A549 (cell line): ENCODE measurements at places on chromosomes 11 and 22.

DNA sequence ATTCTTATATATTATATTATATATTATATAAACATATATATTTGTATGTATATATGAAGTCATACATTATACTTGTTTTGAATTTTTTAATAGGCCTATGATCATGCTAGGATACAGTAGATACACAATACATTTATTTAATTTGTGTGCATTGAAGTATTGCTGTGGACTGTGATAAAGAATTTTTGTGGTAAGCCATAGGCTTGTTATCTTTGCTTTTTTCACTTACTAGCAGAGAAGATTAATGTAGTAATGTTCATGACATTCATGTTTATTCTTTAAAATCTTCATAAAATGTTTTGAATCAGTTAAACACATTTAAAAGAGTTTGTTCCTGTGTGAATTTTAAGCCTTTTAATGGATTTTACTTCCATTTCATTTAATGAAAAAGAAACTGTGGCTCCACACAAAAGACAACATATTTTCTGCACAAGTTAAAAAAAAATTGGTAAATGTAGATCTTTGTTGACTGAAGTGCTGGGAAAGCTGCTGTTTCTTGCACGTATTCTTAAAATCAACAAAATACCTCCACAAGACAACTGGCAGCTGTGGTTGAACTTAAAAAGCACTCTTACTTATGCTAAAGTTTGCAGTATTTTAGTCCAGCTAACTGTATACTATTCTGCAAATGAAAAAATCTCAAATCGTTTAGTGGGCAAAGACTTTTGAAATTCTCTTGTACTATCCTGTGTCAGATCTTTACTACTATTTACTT lies 156.2 kb downstream of the TMEM135 start:
- no peak for DNase-seq

DNA sequence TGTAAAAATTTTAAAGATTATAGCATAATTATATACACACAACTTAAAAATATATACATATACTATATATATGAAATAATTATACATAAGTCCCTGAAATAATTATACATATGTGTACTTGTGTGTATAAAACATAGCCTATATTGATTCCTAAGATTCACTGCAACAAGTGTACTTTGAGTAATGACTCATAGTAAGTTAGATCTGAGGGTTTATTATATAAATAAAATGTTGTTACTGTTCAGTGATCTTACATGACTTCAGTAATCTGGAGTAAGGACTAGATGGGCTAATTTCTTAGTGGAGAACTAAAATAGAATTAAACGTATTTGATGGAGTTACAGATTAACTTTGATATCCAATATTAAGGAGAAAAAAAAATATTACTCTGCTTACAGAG lies 350.5 kb downstream of the CNTN5 start:
- DNase-seq = no peak

DNA sequence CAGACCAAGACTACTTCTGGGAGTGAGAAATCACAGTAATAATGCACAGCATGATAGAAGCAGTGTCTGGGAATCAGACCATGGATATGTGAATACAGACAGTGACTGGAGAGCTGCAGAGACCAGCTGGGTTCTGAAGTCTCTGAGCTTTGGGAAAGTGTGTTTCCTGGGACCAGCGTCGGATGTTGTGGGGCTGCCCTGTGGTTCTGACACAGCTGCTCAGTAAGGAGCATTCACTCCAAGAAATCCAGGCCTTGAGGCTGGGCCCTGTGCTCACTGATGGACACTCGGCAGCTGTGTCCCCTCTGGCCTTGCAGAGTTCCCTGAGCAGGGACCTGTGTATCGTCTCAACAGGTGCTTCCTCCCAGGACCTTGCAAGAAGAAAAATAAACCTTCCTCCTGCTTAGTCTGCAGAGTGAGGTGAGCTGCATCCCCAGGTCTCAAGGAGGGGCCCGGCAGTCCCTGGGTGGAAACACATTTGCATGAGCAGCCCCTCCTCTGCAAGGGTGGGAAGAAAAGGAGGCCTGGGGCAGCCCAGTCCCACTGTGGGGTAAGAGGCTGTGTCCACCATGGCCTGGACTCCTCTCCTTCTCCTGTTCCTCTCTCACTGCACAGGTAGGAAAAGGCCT lies 107.9 kb downstream of the VPREB1 start:
- no peak for DNase-seq

DNA sequence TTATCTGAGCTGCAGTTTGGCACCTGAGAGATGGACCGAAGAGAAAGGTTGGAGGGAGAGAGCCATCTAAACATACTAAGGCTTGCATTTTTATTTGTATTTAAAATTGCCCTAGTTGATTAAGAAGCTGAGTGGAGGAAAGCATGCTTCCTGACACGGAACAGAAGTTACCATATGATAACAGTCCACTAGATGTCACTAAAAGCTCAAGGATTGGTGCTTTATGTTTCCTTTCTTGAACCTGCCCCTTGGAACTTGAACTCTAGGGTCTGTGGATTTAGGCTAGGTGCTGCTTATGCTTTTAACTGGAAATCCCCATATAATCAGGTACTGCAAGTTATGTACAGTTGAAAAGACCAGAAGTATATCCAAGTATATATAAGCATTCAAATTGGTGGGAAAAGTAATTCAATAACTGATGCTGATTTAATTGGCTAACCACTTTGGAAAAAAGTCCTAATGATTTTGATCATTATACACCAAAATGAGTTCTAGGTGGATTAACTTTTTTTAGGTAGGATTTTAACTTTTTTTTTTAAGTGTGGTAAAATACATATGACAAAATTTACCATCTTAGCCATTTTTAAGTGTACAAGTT lies 9.5 kb downstream of the RBMXL2 start:
- peak; percentile 35 for DNase-seq

- no peak for DNase-seq
These were observed 140.5 kb upstream of the PLET1 start for GRCh38 chr11:112401036-112401769.

GRCh38 chr11:131612533-131612932 lies 242.1 kb downstream of the NTM start:
- no peak for DNase-seq

DNA sequence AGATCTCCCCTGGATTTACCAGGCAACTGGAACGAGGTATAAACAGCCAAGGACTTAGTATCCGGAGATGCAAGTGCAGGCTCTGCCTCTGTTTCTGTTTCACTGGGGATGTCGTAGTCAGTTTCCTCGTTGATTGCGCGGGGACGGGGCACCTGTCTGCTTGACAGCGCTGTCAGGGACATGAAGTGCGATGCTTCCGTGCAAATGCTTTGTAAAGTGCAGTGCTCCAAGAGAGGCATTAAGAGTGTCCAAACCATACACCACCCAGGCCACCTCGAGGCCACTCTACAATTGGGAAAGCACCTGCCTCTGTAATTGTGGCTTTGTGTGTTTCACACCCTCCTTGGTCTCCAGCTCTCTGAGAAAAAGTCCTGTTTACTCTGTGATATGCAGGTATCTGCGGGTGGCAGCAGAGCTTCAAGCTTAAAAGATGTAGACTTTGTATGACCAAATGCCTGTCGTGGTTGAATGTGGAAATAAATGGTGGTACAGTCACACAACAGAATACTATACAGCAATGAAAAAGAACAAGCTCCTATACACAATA lies 18.6 kb upstream of the CD5 start:
- DNase-seq = no peak

DNA sequence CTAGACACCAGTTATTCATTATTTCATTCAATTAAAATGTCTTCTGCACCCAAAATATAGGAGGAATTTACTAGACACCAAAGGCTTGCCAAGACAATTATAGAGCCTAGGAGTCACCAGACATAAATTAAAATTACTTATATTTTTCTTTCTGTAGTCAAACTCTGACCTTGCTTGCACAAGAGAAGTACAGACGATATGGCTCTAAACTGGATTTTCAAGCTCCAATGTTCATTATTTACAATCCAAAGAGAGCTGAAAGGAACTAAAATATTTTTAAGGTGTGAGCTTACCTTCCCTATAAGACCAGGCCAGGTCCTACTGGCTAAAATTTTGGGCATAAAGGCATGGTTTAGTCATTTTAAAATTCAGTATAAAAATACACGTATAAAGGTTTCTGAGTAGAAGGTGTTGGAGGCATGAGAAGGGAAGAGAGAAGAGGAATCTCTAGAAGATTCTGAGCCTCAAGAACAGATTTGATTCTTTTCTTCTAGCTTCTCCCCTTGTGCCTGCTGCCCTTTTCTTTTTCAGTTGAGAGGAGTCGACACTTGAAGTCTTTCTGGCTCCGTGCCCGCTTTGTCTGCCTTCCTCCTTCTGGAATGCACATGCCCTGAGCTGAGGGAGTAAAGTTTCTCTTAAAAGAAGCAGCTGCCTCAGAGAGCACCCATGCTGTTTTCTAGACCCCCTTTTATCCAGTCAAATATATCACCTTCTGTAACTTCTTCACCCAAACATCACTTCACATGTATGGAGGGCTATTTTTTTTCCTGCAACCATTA lies 13.5 kb downstream of the C11orf97 start:
- DNase-seq = no peak
